ENCODE measurements at places on chromosomes 2 and 18. TPM values are rescaled to one million over a fixed set of nuclear protein-coding genes. Genes with fewer than 3 reads are reported as not detected.

The ABCG5 gene
- total RNA-seq = not detected

The EPG5 gene
- 38.8 TPM for total RNA-seq

The RAX gene
- total RNA-seq = not detected

The DSC3 gene
- 67.4 TPM for total RNA-seq

The STARD6 gene
- not detected for total RNA-seq

The GPR45 gene
- total RNA-seq = not detected

The CABYR gene
- 0.41 TPM for total RNA-seq

The RAB31 gene
- total RNA-seq = 31.0 TPM

The OSR1 gene
- 20.1 TPM for total RNA-seq

The FKBP1B gene
- 6.1 TPM for total RNA-seq

The ANKRD36B gene
- total RNA-seq = 91.8 TPM

The NFU1 gene
- 45.1 TPM for total RNA-seq

The ARHGAP15 gene
- 32.2 TPM for total RNA-seq

The HOXD4 gene
- total RNA-seq = 1.5 TPM

The MEP1B gene
- 0.10 TPM for total RNA-seq

The PROM2 gene
- total RNA-seq = 12.6 TPM

The GRP gene
- 1.3 TPM for total RNA-seq
